Occipital lobe (tissue), 3 donors: ENCODE measurements at places on chromosomes 5 and 9. TPM values are rescaled to one million over a fixed set of nuclear protein-coding genes. Genes with fewer than 3 reads are reported as not detected.

GRCh38 chr5:135310328-135310989 lies 88.6 kb downstream of the MACROH2A1 start:
- DNase-seq: no peak

- no peak for DNase-seq
These were observed 25.4 kb upstream of the NR3C1 start for GRCh38 chr5:143428738-143429420.

GRCh38 chr9:130461218-130461630 lies 16.5 kb downstream of the ASS1 start:
- DNase-seq: no peak

GRCh38 chr5:137279521-137280231 lies 219.4 kb downstream of the SPOCK1 start:
- DNase-seq: no peak

Gene F2RL2
- 0.31 TPM for total RNA-seq

Gene PCDHGA1
- total RNA-seq: 4.8 TPM

Gene AQP7
- not detected for total RNA-seq

DNA sequence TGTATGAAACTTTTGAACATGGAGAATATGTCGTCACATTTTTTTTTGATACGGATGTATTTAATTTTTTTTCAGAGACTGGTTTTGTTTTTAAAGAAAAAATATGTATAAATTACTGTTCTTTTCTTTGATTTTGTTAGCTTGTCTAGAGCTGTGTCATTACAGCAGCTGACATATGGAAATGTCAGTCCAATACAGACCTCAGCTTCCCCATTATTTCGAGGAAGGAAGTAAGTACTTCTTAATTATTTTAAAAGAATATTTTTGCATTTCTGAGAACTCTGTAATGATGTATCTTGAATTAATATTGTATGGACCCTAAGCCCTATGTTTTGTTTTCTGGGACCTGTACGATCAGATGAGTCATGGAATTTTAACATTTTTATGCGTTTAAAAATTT lies 7.6 kb downstream of the TENT2 start:
- no peak for DNase-seq

Gene PTGES
- total RNA-seq: 3.3 TPM

Gene PTPN3
- total RNA-seq: 5.3 TPM

Gene PRR16
- total RNA-seq: 6.1 TPM

- no peak for DNase-seq
These were observed 39.1 kb downstream of the FBN2 start for GRCh38 chr5:128498844-128499455.

DNA sequence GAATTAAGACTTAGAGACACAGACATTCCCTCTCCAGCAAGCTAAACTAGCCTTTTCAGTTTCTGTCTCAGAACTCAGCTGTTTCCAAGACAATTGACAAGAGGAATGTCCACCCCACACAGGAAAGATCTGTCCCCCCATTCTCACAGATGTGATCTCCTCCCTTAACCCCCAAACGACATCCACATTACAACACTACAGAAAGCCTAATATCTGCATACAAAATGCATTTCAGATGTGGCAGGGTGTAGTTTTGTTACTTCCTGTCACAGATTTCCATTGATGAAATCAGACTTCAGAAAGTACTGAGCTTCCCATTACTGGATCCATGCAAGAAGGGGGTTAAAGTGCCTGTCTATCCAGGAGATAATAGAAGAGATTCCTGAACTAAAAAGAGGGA lies 2.9 kb upstream of the ARSI start:
- DNase-seq: no peak

Gene ADRA1B
- total RNA-seq: 1.1 TPM

GRCh38 chr5:151682751-151683331 lies 3.9 kb downstream of the SPARC start:
- no peak for DNase-seq

- peak; percentile 58 for DNase-seq
These were observed 100.4 kb downstream of the TTLL11 start for GRCh38 chr9:121992571-121993212.

DNA sequence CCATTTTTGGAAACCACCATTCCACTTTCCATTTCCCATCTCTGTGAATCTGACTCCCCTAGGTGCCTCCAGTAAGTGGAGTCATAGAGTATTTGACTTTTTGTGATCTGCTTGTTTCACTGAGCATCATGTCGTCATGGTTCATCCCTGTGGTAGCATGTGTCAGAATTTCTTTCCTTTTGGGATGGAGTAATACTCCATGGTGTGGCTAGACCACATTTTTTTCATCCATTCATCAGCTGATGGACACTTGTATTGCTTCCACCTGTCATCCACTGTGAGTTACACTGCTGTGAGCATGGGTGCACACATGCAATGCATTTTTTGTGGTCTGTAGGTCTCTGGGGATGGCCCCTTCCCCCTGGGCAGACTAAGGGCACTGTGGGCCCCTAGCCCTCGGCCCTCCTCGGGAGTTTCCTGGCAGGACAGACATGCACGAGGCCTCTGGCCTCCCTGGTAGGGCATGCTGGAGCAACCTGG lies 115.9 kb downstream of the GADD45G start:
- no peak for DNase-seq

Gene IL7R
- under 0.01 TPM for total RNA-seq

- DNase-seq: no peak
These were observed 61.9 kb upstream of the CLINT1 start for GRCh38 chr5:157920828-157921170.

Gene NTNG2
- total RNA-seq: 46.3 TPM

DNA sequence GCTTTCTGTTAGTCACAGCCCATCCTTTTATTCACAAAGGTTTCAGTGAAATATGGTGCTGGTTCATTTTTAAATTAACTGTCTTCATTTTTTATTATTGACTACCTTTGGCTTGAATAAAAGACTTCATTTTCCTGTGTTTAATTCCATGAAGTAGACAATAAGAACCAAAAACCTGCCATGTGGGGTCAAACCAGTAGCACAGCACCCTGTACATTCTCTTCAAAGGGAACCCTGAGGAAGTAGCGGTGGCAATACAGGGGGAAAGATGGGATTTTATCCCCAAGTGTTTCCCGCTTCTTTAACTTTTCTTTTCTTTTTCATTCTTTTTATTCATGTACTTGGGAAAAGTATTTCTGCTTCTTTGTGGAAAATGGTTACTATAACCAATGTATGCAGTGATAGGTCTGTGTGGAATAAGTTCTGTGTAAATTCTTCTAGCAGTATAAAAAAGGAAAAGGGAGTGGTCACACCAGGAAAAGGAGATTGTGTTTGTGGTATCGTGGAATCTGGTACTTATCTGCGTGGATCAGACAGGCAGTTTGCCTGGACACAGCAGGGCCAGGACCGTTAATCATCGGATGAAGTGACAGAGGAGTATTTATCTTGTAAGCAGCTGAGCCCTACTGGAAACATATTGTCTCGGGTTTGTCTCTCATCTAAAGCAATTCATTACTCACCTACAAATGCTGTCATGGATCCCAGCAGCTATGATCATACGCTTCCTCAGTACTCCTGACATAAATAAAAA lies 94.2 kb downstream of the PPIC start:
- DNase-seq: no peak

GRCh38 chr9:112831969-112832368 lies 58.7 kb downstream of the SLC46A2 start:
- no peak for DNase-seq

Gene HTR1A
- 18.2 TPM for total RNA-seq

GRCh38 chr5:73838901-73839300 lies 212.9 kb downstream of the ARHGEF28 start:
- DNase-seq: no peak

DNA sequence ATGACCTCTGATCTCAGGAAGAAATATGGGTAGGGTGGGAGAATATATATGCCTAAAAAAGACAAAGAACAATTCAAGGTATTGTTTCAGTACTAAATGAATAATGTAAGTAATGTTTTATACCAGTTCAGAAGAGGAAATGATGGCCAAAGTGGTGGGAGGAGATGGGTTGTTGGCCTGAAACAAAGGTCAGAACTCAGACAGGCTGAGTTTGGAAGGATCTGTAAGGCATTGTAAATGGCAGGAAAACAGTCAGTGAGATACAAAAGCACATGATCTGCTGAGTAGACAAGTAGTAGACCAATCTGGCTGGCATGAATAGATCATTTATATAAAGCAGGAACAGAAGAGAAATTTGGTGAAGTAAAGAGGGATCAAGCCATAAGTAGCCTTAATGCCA lies 175.8 kb upstream of the PLCXD3 start:
- no peak for DNase-seq

DNA sequence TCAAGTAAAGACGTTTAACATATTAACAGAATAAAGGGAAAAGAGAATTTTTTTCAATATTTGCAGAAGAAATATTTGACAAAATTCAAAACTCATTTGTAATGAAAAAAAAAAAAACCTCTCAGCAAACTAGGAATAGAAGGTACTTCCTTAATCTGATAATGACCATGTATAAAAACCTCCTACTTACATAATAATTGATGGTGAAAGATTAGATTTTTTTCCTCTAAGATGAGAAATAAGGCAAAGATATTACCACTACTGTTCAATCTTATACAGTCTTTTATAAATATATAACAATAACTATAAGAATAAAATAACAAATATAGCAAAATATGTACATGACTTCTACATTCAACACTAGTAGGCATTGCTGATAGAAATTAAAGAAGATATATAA lies 424.6 kb upstream of the KLF4 start:
- no peak for DNase-seq

DNA sequence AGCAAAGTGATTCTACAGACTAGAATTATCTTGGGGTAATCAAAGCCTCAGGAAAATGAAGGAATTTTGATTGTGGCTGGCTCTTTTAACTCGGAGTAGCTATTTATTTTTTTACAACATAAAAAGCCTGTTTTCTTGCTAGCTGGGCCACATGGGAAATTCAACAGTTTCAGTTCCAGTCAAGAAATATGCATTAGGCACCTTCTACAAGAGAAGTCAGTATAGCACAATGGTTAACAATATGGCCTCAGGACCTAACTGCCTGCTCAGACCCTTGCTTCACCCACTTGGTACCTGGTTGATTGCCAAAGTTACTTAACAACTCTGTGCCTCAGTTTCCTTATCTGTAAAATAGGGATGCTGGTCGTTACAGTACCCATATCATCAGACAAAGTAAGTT lies 586.2 kb downstream of the ZNF608 start:
- DNase-seq: no peak

DNA sequence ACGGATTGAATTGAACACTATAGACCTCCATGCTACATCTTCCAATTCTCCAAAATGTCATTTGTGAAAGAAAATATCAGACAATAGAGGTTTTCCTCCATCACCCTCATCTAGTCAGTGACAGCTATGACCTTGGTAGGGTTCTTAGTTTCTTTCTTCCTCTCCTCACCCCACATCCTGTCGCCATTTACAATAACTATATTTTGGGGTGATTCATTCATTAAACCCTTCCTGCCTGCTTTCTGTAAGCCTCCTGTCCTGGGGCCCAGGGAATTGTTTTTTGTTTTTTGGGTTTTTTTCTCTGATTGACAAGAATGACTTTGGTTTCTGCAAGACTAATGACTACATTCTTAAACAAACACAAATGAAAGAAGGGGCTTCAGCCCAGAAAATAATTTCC lies 82.6 kb downstream of the PRELID2 start:
- DNase-seq: no peak

Gene RASGEF1C
- 12.8 TPM for total RNA-seq

- DNase-seq: peak; percentile 21
These were observed 157.2 kb upstream of the PITX1 start for GRCh38 chr5:135191084-135191826.

Gene FANCG
- 31.7 TPM for total RNA-seq

- no peak for DNase-seq
These were observed 8.2 kb upstream of the RPS14 start for GRCh38 chr5:150457562-150458240.

- DNase-seq: no peak
These were observed 109.0 kb downstream of the FAM174A start for GRCh38 chr5:100644185-100644584.

Gene ANKRD20A1
- total RNA-seq: 7.6 TPM

- DNase-seq: no peak
These were observed 883.1 kb downstream of the CDH18 start for GRCh38 chr5:19104948-19105347.

Gene ENTREP1
- total RNA-seq: 1.4 TPM

GRCh38 chr5:149924486-149924885 lies 20.1 kb downstream of the PDE6A start:
- DNase-seq: no peak

- DNase-seq: no peak
These were observed 630.3 kb downstream of the ISL1 start for GRCh38 chr5:52013523-52013922.

DNA sequence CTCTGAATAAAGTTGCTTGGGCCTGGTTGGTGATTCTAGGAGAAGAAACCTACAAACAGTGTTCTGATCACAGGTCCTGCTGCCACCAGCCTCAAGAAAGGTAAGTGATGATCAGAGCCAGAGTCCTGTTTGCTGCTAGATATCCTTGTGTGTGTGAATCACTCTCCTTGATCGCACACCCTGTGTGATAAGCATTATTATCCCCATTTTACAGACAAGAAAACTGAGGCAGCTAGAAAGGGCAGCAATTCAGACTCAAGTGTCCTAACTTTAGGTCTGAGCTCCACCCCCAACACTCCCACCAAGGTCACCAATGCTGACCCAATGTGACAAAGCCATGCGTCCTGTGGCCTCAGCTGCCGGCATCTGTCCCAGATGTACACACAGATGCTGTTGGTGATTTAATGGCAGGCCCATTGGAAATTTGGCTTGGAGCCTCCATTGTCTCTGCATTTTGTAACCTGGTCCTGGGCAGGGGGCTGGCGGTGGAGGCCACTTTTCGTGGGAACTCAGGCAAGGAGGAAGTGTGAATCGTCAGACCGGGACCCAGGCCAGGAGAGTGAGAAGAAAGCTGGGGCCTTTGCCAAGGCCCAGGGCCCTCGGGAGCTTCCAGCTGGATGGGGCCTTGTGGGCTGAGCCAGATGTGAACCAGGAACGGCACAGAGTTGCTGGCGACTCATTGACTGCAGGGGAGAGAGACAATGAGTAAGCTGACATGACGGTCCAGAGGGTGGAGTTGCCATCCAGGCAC lies 29.8 kb upstream of the GGTA1 start:
- peak; percentile 37 for DNase-seq

Gene PKD2L2
- not detected for total RNA-seq

GRCh38 chr5:74244406-74244805 lies 396.1 kb downstream of the ENC1 start:
- no peak for DNase-seq

- DNase-seq: no peak
These were observed 1.9 kb downstream of the NR5A1 start for GRCh38 chr9:124505006-124505900.

GRCh38 chr9:89497978-89498851 lies at the start of gene SEMA4D:
Gene SEMA4D (minus strand): TSS chr9:89498113. CDS start chr9:89405456, 92,657 bp downstream.
- peak; percentile 42 for DNase-seq

DNA sequence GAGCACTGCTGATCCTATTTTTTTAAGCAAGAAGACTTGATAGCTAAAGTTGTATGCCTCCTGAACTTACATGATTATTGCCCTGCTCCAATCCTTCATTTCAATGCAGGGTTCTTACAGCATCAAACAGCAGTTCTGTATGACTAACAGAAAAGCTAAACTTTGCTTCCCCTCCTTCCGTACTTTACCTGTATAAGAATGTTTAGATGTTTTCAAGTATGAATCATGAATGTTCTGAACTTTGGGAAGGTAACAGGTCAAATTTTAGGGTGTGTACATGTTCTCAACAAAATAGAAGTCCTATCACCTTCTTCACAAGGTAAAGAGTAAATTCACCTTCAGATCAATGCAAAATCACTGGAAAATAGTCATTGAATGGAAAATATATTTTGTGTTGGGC lies 972.6 kb upstream of the SEMA6A start:
- DNase-seq: no peak

Gene SMIM27
- 4.4 TPM for total RNA-seq
